Activated naive CD4-positive, alpha-beta T cell treated with anti-CD3 and anti-CD28 coated beads, Interleukin-2, amount 10 ng/mL, durations not matched to agents 7 days and 5 days (primary cell): ENCODE measurements at places on chromosomes 5 and 9.

- peaks cover 11% of the 10 kb centered on the region for H3K27me3 ChIP-seq
- H3K4me1 ChIP-seq = peaks cover 16% of the 10 kb centered on the region
- peaks cover 2% of the 10 kb centered on the region for H3K36me3 ChIP-seq
- no peak overlapping the region for H3K4me3 ChIP-seq
- DNase-seq = no peak
- H3K27ac ChIP-seq = no peak overlapping the region
Observed at GRCh38 chr5:132751444-132751843, 4.2 kb downstream of the CCNI2 start.

GRCh38 chr5:146185161-146185560, 2.7 kb upstream of the LARS1 start:
- no peak overlapping the region for H3K4me3 ChIP-seq
- no peak for DNase-seq
- H3K27ac ChIP-seq = no peak overlapping the region
- H3K4me1 ChIP-seq = peaks cover 25% of the 10 kb centered on the region

DNA sequence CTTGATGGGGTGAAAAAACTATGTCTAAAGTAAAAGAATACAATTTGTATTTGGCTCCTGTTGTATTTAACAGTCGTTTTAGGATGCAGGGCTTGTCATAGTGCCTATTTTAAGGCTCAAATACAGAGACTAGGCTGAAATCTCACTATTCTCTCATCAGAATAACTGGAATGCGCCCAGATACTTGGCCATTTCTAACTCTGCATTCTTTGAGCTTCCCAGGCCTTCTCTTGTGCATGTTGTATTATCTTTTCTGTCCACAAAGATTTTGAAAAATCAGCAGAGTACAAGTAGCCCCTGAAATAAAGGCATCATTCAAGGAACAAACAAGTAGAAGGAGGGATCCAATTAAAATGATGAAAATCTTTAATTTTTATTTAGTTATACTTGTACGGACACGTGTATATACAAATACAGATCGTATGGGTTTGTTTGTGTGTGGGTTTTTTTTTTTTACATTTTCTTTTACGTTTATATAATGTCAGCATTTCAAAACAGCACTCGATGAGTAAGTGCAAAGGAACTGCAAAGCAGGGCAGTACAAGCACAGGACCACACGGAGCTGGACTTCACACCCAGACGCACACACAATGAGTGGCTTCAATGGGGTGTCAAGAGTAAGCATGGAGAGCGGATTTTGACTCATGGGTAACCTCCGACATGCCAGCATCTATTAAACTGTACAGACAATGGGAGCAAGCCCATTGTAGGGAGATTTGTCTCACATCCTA, 294.0 kb downstream of the EFNA5 start:
- H3K4me1 ChIP-seq = no peaks in the 10 kb centered on the region
- no peak overlapping the region for H3K4me3 ChIP-seq
- DNase-seq = no peak
- no peaks in the 10 kb centered on the region for H3K36me3 ChIP-seq

- no peaks in the 10 kb centered on the region for H3K4me1 ChIP-seq
- DNase-seq = no peak
- H3K4me3 ChIP-seq = no peak overlapping the region
- H3K36me3 ChIP-seq = no peaks in the 10 kb centered on the region
Observed at GRCh38 chr5:84274585-84275468, 109.9 kb downstream of the EDIL3 start.

DNA sequence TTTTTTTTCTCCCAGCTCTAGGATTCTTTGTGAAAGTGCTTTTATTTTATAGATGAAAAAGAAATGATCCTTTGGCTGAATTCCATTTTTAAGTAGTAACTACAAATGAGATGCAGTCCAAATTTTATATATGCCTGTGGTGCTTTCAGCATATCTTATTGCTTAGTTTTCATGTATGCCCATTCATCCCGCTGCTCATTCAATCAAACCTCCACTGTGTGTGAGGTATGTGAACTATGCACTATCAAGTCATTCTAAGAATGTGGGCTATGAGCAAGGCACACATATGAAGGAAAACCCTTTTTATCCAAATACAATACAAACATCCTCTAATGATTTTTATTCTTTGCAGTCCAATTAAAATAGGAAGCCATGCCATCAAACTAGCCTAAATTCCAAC, 1069.1 kb upstream of the DMAC1 start:
- no peaks in the 10 kb centered on the region for H3K36me3 ChIP-seq
- no peak overlapping the region for H3K4me3 ChIP-seq
- H3K4me1 ChIP-seq = no peaks in the 10 kb centered on the region
- DNase-seq = no peak

DNA sequence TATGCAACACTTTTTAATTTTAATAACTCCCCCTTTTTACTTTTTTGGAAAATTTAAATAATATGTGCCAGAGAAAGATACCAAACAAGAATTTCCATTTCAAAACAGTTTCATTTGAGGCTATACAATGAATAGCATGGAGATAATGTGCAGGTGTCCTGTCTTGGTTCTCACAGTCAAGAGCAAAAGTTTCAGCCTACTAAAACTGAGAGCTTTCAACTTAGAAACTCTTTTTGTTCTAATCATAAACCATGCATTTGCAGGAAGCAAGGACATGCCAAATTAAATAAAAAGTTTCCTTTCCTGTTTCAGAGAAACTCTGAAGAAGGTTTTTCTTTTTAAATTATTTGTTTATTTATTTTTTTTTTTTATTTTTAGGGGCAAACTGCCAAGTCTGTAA, 1165.6 kb upstream of the SEMA6A start:
- no peak for DNase-seq
- no peaks in the 10 kb centered on the region for H3K36me3 ChIP-seq
- H3K4me3 ChIP-seq = no peak overlapping the region
- no peaks in the 10 kb centered on the region for H3K27me3 ChIP-seq

DNA sequence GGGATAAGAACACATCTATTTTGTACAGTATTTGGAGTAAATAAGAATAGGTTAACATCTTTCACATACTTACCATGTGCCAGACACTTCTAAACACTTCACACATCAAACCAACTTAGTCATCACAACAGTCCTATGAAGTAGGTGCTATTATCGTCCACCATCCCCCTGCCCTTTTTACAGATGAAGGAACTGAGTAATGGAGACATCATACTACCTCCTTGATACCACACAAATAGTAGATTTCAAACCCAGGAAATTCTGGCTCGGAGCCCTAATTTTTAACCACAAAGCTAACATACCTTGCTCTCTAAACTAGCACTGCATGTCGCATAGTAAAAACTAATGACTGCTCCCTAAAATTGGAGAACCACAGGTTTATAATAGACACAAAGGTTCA, 4.2 kb upstream of the ZNF366 start:
- peaks cover 29% of the 10 kb centered on the region for H3K27me3 ChIP-seq
- H3K4me3 ChIP-seq = no peak overlapping the region
- no peak overlapping the region for H3K27ac ChIP-seq
- no peaks in the 10 kb centered on the region for H3K4me1 ChIP-seq

DNA sequence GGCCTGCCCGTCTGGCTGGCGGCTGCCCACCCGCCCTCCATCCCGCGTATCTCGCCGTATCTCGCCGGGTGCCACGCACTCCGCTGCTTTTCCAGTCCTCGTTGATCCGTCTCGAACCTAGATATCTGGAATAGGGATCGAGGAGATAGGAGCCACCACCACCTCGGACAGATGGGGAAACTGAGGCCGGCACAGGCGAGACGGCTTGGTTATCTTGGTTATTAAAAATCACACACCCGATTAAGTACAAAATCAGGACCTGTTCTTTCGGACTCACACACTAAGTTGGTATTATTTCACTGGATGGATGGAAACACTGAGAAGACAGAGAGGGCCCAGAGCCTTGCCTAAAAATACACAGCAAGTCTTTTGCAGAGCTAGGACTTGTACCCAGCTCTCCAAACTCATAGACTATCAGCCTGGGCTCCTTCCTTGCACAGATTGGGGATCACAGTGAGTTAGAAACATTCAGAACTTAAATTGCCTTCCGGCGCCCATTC, 678 bp downstream of the SLC26A2 start:
- no peaks in the 10 kb centered on the region for H3K27me3 ChIP-seq
- H3K27ac ChIP-seq = peak overlapping the region; percentile 71
- peaks cover 5% of the 10 kb centered on the region for H3K36me3 ChIP-seq
- DNase-seq = no peak
- peaks cover 32% of the 10 kb centered on the region for H3K4me1 ChIP-seq

DNA sequence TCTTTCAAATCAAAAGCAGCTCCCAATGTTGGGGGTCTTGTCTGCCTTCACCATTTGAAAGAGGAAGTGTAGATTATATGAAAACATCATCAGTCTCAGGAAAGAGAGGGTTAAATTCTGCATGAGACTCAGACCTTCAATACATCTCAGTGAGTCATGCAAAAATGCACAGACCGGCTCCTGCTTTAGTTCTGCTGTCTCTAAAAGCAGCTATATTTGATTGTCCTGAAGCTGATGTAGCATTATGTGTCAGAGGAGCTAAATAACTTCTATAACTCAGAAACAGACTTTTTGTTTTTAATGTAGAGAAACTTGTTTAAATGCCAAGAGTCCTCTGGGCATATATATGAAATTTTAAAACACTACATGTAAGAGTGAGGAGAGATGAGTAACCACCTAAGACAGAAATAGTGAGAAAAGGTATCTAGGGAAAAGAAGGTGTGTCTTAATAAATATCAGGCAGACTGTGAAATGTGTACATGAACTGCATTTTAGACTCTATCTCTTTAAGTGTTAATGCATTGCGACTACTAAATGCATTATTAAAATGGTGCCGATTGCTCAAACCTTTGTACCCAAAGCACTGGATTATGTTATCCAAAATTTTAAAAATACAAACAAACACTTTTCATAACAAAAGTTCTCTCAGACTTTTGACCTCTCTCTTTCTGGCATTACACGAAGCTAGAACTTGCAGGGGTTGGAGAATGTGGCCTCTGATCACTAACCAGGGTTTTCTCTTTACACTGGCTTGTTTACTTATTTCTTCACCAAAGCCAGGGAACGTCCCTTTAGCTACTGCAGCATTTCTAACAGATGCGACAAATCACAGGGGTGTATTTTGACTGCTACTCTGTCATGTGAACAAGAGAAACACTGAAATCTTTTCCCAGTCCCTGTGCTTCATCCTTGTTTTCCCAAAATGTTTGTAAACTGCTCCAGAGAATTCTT, 302.3 kb downstream of the ARL15 start:
- no peaks in the 10 kb centered on the region for H3K27me3 ChIP-seq
- H3K4me3 ChIP-seq = no peak overlapping the region
- peaks cover 1% of the 10 kb centered on the region for H3K36me3 ChIP-seq

DNA sequence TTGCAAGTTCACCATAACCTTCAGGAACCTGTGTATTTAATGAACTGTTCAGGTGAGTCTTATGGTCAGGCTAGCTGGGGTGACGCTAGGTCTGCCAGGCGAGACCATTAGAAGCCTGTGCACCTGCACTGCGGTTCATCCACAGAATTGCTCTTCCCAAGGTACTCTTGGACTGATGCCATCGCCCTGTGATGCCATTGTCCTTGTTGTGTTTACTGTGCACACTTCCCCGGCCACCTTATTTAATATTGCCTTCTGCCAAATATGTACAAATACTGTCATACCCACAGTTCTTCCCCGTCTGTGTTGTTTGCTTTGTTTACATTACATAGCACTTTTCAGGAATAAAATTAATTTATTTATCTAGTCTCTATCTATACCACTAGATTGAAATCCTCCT, 66.3 kb downstream of the RCL1 start:
- no peak overlapping the region for H3K4me3 ChIP-seq
- H3K27ac ChIP-seq = no peak overlapping the region
- H3K36me3 ChIP-seq = peaks cover 54% of the 10 kb centered on the region
- H3K27me3 ChIP-seq = no peaks in the 10 kb centered on the region
